ENCODE measurements at places on chromosomes 2 and 18.
A peak's percentile ranks its signal among the peaks of the same experiment; 100 is the strongest.

GRCh38 chr2:231642631-231643494 is 50.2 kb downstream of the TEX44 start:
- no peaks in the 10 kb centered on the region for H3K27me3 ChIP-seq
- peak; percentile 95 for DNase-seq
- peaks cover 14% of the 10 kb centered on the region for H3K4me1 ChIP-seq
- H3K27ac ChIP-seq = peak overlapping the region; percentile 76

DNA sequence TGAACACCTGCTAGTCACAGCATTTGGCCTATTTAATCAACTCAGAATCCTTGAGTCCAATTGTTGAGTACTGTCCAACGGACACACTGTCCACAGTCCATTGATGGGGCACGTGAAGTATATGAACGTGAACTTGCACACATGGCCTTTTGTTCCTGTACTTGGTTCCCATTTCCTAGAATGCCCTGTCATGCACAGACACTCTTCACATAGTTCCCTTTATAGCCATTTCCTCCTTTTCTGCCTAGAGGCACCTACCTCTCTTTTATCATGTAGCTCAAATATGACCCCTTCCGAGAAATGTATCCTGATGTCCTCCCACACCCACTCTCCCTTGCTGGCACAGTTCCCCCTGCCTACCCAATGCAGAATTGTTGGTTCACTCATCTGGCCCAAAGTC is 8.7 kb upstream of the CRYGA start:
- H3K36me3 ChIP-seq = no peaks in the 10 kb centered on the region
- H3K27me3 ChIP-seq = no peaks in the 10 kb centered on the region
- H3K4me1 ChIP-seq = no peaks in the 10 kb centered on the region
- H3K4me3 ChIP-seq = no peak overlapping the region
- no peak for DNase-seq

GRCh38 chr2:181697571-181697970 is 17.3 kb upstream of the NEUROD1 start:
- H3K4me3 ChIP-seq = no peak overlapping the region
- DNase-seq = no peak
- H3K36me3 ChIP-seq = no peaks in the 10 kb centered on the region
- H3K27me3 ChIP-seq = peaks cover 6% of the 10 kb centered on the region

DNA sequence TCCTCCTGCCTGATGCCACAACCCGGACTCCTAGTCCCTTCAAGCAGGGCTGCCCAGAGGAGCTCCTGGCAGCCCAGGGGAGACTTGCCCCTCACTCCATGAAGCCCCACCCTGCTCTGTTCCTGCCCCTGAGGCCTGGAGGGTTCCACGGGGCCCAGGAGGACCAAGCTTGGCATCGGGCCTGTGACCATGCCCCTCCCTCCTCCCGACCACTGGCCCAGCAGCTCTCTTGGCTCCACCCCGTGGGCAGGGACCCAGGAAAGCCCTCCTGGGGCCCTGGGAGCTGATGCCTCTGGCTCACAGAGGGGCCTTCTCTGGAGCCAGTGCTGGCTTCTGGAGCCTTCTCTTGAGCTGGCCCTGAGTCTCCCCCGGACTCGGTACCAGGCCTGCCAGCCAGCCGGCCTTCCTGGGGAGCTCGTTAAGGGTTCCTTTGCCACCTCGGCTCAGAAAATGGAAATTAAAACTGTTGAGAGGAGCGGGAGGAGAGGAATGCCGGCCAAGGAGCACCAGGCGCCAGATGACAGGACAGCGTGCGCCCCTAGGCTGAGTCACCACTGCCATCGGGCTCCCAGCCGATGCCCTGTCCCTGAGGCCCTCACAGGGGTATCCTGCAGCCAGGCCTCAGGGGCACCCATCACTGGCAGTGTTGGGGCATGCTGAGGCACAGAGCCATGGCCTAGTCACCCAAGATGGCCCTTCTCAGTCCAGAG is 40.6 kb upstream of the SNED1 start:
- H3K27me3 ChIP-seq = no peaks in the 10 kb centered on the region
- no peaks in the 10 kb centered on the region for H3K4me1 ChIP-seq
- DNase-seq = no peak
- H3K4me3 ChIP-seq = no peak overlapping the region

DNA sequence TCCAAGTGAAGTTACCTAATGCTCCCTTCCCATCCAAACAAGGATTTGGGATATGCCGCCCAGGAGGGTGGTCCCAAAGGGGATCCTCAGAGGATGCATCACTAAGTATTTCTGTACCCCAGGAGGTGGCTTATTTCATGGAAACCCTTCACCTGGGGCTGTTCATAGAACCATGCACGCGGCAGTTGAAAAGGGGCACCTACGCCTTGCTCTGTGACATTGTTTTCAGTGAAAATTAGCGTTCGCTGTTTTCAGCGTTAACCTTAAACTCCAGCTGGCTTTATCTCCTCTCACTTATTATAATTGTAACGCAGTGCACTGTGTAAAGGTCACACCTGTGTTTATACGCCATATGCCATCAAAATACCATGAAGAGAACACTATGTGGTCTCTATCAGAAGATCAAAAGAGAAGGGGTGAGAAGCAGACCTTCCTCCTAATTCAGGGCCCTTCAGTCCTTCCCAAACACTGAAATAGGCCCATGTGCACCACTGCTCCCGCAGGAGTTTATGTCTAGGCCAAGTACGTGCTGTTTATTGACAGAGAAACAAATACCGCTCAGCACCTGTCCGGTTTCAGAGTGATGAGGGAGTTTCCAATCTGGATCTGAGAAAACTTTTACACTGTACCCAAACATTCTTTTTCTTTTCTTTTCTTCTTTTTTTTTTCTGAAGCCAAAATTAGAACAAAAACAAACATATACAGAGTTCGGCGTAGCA is 162.1 kb downstream of the BCL2 start:
- no peak overlapping the region for H3K4me3 ChIP-seq
- H3K27ac ChIP-seq = no peak overlapping the region
- no peaks in the 10 kb centered on the region for H3K27me3 ChIP-seq
- H3K36me3 ChIP-seq = no peaks in the 10 kb centered on the region
- H3K4me1 ChIP-seq = peaks cover 7% of the 10 kb centered on the region

GRCh38 chr18:36692371-36692770 is 136.4 kb downstream of the TPGS2 start:
- H3K27ac ChIP-seq = no peak overlapping the region
- no peak overlapping the region for H3K4me3 ChIP-seq
- H3K4me1 ChIP-seq = peaks cover 4% of the 10 kb centered on the region
- DNase-seq = no peak
- H3K27me3 ChIP-seq = no peaks in the 10 kb centered on the region

- H3K27ac ChIP-seq = no peak overlapping the region
- no peaks in the 10 kb centered on the region for H3K27me3 ChIP-seq
- peaks cover 97% of the 10 kb centered on the region for H3K36me3 ChIP-seq
- no peaks in the 10 kb centered on the region for H3K4me1 ChIP-seq
These were observed 13.4 kb upstream of the HRH4 start for GRCh38 chr18:24446953-24447538.

DNA sequence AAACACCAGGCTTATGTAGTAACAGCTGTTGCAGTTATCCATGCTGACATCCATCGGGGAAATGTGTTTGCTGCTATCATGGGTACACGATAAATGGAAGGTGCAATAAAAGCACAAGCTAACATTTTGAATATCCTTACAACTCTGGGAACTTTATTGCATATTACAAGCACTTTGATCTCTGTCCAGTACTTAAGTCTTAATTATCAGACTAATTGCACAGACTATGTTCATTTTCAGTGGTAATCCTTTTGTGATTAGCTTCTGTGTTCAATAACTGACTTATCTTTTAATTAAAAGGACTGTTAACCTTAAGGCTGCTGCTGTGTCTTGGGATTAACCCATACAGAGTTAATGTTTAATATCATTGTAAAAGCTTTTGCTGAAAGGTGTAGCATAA is 101.4 kb upstream of the ATP5MC3 start:
- H3K27me3 ChIP-seq = peaks cover 2% of the 10 kb centered on the region
- H3K27ac ChIP-seq = no peak overlapping the region
- no peak for DNase-seq
- H3K36me3 ChIP-seq = no peaks in the 10 kb centered on the region
- no peak overlapping the region for H3K4me3 ChIP-seq

- no peaks in the 10 kb centered on the region for H3K27me3 ChIP-seq
- H3K36me3 ChIP-seq = peaks cover 42% of the 10 kb centered on the region
- no peak for DNase-seq
- no peak overlapping the region for H3K27ac ChIP-seq
- H3K4me3 ChIP-seq = no peak overlapping the region
- H3K4me1 ChIP-seq = no peaks in the 10 kb centered on the region
These were observed 8.9 kb downstream of the PDCL3 start for GRCh38 chr2:100571668-100572067.

GRCh38 chr2:143501106-143501676 is 372.0 kb downstream of the ARHGAP15 start:
- no peak overlapping the region for H3K4me3 ChIP-seq
- no peak overlapping the region for H3K27ac ChIP-seq
- H3K36me3 ChIP-seq = no peaks in the 10 kb centered on the region
- H3K27me3 ChIP-seq = no peaks in the 10 kb centered on the region
- no peak for DNase-seq
- H3K4me1 ChIP-seq = no peaks in the 10 kb centered on the region

DNA sequence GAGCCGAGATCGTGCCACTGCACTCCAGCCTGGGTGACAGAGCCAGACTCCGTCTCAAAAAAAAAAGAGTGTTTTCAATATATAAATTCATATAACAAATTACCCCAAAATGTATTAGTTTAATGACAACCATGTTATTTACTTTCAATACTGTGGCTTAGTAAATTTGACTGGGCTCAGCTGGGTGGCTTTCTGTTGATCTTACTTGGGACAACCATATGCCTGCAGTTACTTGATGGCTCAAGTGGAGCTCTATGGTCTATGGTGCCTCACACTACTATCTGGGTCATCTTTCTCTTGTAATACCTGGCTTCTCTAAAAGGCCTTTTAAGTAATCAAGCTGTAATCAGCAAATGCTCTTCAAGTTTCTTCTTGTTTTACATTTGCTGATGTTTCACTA is 341.5 kb upstream of the SPHKAP start:
- H3K36me3 ChIP-seq = no peaks in the 10 kb centered on the region
- H3K27me3 ChIP-seq = peaks cover 8% of the 10 kb centered on the region
- no peak overlapping the region for H3K4me3 ChIP-seq
- H3K4me1 ChIP-seq = no peaks in the 10 kb centered on the region

Data from RWPE2 (cell line).